ENCODE measurements at places on chromosomes 4 and X.

DNA sequence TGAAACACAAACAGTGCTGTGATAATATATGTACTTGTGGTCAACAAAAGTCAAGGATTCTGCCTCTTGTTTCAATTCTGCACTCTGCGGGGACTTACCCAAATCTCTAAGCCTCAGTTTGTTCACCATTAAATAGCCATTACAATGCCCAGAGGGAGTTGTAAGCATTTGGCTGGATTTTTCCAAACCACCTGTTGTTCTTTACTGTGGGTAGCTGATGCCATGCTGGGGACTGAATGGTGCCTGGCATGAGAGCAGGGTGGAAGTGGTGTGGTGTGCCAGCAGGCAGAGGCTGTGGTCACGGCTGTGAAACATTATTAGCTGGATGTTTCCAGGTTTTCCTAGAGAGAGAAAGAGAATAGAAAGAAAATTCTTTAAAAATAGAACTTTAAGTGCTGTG, 60.7 kb upstream of the PAK3 start:
- DNase-seq, result no peak

GRCh38 chrX:44183329-44183728, 160.1 kb downstream of the EFHC2 start:
- no peak for DNase-seq

GRCh38 chr4:142191901-142192300, 555.5 kb downstream of the IL15 start:
- no peak for DNase-seq

DNA sequence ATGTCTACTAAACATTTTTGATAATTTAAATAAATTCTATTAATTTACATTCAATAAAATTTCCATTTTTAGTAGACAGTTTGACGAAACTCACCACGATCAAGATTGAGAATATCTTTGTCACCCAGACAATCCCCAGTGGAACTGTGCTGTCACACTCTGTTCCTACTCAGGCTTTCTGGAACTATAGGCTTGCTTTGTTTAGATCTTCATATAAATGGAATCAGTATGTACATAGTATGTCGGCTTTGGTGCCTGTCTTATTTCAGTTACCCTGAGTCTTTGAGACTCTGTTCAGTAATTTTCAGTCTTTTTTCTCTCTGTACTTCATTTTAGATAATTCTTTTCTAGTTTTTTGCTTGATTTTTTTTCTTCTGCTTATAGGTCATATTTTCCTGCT, 163.5 kb upstream of the EMCN start:
- DNase-seq, result no peak

GRCh38 chr4:41678086-41678816, 70.3 kb downstream of the PHOX2B start:
- DNase-seq, result no peak

DNA sequence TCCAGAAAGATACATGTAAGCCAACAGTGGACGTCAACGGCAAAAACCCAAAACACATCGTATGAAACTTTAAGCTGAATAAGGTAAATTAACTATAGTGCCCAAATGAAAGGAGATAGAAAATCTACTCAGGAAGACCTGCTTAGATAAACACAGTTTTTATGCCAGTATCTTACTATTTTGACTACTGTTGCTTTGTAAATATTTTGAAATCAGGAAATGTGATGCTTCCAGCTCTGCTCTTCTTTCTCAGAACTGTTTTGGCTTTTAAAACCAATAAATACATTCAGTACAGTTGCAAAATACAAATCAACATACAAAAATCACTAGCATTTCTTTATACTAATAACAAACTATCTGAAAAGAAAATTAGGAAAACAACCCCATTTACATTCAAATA, 83.8 kb downstream of the SMARCA5 start:
- no peak for DNase-seq
